ENCODE measurements at places on chromosomes 3 and 15.

GRCh38 chr3:135992072-135992471, 26.5 kb downstream of the PPP2R3A start:
- DNase-seq: no peak

GRCh38 chr3:29279806-29280205, 1.1 kb upstream of the RBMS3 start:
- no peak for DNase-seq

DNA sequence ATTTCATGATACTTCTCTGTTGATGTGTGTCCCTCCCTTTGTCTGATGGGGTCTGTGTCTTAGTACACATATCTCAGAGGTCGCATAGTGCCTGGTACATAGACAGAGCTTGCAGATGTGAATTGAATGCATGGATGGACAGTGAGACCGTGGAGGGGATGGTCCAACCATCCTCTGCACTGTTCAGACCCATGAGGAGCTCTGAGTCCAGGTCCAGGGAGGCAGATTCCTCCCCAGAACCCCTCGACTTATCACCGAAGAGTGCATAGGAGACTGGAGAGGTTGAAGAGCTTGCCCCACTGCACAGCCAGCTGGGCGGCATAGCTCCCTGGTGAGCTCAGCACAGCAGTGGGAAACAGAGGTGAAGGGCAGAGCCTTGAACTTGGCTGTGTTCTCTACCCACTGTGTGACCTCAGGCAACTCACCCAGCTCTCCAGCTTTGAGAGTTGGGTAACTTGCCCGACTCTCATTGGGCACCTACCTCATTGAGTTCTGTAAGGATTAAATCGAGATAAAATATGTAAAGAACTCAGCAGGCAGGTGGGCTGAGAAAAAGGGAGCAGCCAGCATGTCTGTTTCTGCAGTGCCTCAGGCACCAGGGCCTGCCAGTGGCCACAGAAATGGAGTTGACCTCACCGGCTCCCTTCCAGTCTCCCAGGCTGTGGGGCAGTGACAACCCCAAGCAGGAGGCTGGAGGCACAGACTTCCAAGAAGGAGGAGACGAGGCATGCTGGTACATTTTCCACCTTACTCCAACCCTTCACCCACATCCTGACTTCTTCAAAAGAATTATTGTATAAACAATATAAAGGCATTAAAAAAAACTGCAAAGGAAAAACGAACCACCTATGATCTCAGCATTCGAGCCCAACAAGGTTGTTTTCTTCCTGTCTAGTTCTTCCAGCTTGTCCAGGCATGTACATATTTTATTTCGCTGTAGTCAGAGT, 54.1 kb upstream of the TFRC start:
- no peak for DNase-seq

GRCh38 chr15:23411841-23412240, 35.2 kb downstream of the GOLGA6L2 start:
- DNase-seq: no peak

DNA sequence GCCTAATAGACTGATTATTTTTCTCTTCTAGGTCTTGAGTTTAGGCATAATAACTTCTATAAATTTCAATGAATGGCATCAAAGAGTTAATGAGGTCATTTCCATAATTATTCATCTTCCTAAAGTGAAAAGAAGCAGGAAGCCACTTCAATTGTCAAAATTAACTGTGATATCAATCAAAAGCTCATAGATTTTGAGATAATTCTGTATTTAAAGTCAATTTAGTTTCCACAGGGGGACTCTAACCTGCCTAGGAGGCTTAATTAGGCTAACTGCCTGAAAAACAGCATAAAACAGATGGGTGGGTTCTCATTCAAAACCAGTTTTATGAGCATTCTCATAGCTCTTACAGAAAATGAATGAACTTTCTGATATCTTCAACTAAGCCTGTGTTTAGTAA, 177.8 kb downstream of the OTOL1 start:
- no peak for DNase-seq

DNA sequence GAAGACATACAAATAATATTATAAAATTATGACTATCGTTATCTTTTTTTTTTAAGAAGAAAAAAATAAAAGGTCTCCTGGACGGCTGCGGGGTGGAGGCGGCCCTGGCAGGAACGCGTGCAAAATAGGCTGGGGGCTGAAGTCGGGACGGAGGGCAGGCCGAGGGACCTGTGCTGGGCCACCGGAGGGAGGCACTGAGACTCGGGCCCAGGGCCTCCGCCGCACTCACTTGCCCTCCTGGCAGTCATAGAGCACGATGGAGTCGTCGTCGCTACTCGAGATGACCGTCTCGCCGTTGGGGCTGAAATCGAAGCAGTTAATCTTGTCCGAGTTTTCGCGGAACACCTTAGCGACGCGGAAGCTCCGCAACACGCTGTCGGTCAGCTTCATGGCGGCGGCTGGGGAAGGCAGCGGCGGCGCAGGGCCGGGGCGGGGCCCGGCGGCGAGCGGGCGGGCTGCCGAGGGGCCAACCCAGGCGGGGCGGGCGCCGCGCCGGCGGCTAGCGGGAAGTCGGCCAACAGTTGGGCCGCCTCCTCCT, 408 bp downstream of the WDR82 start:
- no peak for DNase-seq

- no peak for DNase-seq
Observed at GRCh38 chr3:37308247-37308646, 133.9 kb upstream of the LRRFIP2 start.

- DNase-seq: no peak
Observed at GRCh38 chr3:159783780-159784742, 204.6 kb upstream of the IL12A start.

DNA sequence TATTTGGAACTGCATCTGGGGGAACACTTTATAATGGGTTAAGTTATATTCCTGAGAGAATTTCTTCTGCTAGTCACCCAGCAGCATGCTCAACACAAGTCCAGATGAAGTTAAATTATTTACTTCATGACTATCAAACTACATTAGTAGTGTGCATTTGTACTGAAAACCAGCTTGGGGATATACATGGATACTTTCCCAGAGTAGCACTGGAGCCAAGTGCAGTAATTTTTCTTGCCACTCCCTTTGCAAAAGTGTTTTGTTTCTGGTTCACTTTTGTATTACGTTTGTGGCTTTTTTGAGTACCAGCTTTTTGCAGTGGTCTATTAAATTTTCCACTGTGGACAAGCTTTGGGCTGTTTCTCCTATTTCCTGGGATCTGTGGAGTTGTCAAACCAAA, 243.0 kb downstream of the AGBL1 start:
- DNase-seq: no peak

DNA sequence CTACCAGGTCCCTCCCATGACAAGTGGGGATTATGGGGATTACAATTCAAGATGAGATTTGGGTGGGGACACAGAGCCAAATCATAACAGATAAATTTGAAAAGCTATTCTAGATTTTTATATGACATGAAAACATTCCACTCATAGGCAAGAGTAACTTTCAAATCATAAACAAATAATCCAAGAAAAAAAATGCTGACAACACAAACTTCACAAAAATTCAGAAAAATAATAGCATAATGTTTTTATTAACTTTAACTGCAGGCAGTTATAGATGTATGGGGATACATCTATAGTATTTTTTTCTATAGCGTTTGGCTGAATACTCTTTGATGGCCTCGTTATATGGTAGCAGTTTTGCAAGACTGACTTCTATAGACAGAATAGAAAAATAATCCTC, 243.1 kb downstream of the ADAMTSL3 start:
- DNase-seq: no peak

DNA sequence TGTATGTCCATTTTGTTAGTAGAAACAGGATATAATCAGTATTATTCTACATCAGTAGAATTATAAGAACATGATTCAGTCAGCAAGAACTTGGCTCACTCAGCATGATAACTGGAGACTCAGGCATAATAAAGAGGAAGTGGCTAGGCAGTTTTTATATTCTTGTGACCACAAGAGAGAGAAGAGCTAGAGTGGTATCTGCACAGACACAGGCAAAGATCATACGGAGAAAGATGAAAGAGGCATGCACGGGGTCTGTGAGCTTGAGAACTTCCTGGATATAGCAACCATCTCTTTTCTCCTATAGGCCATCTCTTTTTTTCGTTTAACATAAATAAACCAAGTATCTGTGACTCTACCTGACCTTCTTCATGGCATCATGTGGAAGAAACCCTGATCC, 46.8 kb downstream of the MYO5A start:
- DNase-seq: no peak

DNA sequence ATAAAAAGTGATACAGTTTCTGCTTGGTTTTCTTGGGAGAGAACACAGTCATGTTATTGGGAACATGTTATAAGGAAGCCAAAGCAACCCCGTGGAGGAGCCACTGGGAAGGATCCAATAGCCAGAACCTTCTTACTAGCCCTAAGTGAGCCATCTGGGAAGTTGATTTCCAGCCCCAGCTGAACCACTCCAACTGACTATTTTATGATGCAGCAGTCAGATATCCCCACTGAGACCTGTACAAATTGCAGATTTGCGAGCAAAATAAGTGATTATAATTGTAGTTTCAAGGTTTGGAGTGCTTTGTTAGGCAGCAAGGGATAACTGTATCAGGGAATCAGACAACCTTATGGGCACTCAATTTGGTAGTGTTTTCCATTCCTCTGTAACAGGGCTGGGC, 43.3 kb upstream of the ZPLD1 start:
- no peak for DNase-seq

GRCh38 chr15:50100486-50100885, 18.5 kb downstream of the ATP8B4 start:
- no peak for DNase-seq

DNA sequence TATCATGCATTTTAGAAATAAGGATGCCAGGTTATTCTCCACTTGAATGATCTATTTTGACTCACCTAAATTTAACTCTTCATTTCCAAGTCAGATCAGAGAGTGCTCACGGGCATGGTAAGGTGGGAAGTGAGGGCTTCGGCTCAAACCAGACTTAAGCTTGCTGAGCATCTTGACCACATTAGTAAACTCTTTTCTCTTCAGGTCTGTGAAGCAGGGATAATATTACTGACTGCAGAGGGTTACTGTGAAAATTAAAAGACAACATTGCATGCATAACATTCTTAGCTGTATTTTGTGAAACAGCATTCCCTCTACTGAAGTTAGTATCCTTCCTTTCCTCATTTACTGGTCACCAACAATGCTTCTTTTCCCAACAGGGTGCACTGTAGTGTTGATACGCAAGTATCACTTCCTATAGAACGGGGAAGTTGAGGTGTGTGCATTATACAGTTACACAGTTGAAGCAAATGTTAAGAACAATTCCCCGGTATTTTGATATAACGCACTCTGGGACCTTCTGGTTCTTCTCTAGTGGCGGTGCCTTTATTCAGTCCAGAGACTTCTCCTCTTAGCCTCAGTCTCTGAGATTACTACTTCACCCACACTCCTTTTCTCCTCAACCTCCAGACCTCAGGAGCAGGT, 74.1 kb upstream of the MNS1 start:
- no peak for DNase-seq

DNA sequence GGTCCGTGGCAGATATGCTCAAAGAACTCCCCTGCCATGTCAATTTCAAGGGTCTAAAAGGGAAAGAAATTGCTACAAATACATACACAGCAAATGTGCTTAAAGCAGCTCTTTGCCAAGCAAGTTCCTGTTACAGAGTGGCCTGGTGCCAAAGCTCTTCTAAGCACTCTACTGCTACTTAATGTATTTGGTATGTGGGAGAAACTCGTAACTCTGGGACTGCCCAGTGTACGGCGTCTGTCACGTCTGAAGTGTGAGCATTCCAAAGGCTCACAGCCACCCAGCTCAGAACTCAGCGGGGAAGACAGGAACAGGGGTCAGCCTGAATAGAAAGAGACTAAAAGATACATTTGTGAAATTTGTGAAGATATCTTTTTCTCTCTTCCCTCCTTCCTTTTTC, 54.6 kb downstream of the RBMS3 start:
- no peak for DNase-seq

DNA sequence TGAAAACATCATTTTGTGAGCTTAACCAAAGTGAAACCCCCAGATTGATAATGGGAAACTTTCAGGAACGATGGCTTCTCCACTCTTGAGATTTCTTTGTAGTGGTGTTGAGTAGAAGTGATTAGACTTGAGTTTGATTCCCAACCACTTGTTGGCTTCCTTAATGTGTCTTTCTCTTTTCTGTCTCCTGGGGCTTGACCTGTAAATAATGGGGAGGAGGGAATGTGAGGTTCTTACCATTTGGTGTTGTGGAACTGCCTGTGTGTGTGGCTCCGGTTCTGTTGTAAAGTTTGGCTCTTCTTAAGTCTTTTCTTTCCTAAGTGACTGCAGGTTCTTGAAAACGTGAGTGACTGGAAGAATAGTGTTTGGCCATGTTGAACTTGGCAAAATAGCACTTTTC, 2.7 kb downstream of the CDV3 start:
- no peak for DNase-seq

GRCh38 chr15:68553994-68554720, 24.6 kb upstream of the CORO2B start:
- DNase-seq: peak; percentile 63

GRCh38 chr15:99446565-99447496, 119.0 kb upstream of the MEF2A start:
- DNase-seq: no peak

GRCh38 chr3:189606774-189607173, 24.4 kb upstream of the TP63 start:
- DNase-seq: no peak

DNA sequence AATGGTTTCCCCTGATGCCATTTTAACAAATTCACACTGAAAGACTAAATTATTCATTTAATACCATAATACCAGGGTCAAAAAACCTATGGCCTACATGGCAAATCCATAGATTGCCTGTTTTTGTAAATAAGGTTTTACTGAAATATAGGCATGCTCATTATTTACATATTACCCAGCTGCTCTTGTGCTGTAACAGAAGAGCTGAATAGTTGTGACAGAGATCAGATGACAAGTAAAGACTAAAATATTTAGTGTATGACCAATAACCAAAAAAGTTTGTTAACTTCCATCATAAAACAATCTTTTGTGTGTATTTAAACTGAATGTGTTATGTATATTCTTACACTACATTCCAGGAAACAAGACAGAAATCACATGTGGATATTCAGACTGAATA, 60.2 kb downstream of the DENND4A start:
- DNase-seq: no peak

DNA sequence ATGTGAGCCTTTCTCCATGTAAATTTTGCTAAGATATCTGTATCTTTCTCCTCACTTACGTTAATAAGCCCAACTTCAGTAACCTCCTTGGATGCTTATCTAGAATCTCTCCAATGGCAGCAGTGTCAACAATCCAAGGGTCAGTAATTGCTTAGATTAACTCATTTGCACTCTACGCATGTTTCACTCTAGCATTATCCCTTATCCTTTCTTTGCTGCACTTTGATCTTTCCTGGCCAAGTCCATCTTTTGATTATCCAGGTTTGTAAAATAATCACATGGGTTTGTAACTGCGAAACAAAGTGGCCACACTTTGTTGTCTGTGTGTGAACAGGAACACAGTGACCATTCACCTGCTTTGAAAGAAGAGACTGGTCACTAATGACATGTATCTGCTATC, 577.6 kb downstream of the RSL24D1 start:
- no peak for DNase-seq

- no peak for DNase-seq
Observed at GRCh38 chr3:120160050-120160449, 65.8 kb upstream of the GSK3B start.

GRCh38 chr3:141986548-141987107, 110.2 kb downstream of the ATP1B3 start:
- DNase-seq: no peak

Measured in C1 segment of cervical spinal cord (tissue), 14 donors.